Midbrain (tissue), 1 donor: ENCODE measurements at places on chromosomes 4 and X.

GRCh38 chrX:83145876-83146275 lies 362.2 kb upstream of the POU3F4 start:
- DNase-seq, result no peak

GRCh38 chrX:111101580-111101979 lies 5.6 kb downstream of the PAK3 start:
- DNase-seq, result no peak

- no peak for DNase-seq
These were observed 3.6 kb upstream of the BBS12 start for GRCh38 chr4:122728856-122729255.

DNA sequence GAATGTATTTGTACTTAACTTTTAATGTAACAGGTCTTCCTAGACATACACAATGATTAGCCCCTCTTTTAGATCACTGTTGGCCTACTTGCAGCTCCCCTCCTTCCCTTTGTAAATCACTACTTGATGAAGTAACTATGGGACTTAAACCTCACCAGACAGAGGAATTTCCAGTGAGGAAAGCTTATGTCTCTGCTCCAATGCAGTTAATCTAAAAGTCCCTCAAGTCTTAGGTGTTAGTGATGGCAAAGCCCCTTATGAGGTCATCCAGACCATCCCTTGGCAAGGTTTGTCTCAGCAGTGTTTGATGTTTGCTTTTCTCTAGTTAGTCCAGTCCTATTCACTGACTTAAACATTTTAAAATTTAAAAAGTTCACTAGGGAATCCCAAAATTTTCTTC lies 877.3 kb upstream of the INTU start:
- DNase-seq, result no peak

DNA sequence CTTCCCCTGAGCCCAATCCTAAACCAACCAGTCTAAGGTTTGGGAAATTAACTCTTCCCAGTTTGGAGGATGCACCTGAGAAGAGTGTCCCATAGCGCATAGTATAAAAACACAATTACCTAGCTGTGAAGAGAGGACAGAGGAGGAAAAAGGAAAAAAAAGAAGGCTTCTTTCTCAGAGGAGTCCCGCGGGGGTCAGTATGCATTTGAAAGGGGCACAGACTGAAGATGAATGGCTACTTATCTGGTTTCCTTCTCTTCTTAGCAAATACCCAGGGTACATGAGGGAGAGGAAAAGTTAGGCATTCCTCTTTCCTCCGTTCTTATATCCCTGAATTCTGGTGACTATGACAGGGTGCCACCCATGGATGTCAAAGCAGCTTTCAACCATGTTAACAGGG lies 96.9 kb downstream of the TMEM47 start:
- DNase-seq, result no peak

DNA sequence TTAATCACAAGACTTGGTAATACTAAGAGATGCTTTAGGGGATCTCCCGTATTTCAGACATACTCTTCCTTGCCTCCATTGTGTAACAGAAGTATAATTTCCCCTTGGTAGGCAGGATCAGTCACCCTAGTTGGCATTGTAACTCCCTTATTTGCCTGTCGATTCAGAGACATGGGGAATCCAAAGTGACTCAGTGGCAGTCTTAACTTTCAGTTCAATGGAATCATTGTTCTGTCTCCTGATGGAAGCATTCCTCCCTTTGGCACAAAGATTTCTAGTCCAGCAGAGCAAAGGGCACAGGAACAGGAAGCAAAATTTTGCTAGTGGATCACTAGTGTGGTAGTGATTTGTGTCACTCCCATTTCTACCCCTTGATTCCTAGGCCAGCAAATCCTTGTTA lies 80.4 kb downstream of the DCUN1D4 start:
- no peak for DNase-seq

GRCh38 chrX:18966624-18967023 lies 17.3 kb downstream of the PHKA2 start:
- no peak for DNase-seq

DNA sequence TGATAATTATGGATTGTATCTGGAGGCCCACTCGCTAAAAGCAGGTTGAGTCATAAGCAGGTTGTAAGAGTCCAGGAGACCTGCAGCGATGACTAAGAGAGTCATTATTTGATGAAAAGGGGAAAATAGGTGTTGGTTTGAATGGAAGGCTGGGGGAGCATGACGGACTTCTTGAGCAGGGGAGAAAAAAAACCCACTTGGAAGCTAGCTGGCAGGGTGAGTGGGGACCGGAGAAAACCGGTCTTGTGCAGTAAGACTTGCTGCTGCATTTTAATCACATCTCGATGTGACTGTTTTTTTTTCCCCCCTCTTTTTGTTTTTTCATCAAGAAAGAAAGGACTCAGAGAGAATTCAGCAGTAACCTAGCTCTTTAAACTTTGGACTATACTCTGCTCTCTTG lies 90.0 kb downstream of the IGSF1 start:
- DNase-seq, result no peak

- no peak for DNase-seq
These were observed 68.1 kb upstream of the NAP1L5 start for GRCh38 chr4:88765729-88766128.
